T follicular helper cell (primary cell): ENCODE measurements at places on chromosomes 7 and 10.

DNA sequence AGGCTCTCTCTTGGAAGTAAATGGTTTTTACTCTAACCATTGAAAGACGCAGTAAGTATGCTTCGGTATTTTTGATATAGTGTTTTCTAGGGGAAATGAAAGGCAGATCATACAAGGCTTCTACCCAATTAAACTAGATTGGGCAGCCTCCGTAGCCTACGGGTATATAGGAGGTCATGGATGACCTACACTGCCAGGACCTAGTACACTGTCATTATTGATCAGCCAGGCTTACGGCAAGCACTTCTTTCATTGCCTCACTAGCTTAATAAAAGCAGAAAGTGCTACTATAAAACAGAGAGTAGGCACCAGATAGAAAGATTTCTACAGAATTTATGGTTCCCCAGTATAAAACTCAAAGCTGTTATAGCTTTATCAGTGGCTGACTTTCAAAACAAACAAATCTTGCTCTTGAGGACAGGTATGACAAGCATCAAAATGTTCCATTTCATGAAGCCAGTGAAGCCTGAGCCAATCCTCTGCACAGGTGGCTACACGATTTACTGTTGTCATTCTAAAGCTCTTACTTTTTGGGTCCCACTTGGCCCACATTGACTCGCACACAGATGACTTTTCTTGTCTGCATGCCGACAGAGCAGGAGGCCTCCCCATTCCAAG lies 358.1 kb downstream of the THSD7A start:
- no peak for DNase-seq

- no peak for DNase-seq
Measured at GRCh38 chr7:147833557-147833956, 757.0 kb upstream of the C7orf33 start.

- no peak for DNase-seq
Measured at GRCh38 chr10:35903021-35903420, 260.9 kb upstream of the FZD8 start.

- DNase-seq, result no peak
Measured at GRCh38 chr10:49119746-49120145, 4.4 kb upstream of the VSTM4 start.

DNA sequence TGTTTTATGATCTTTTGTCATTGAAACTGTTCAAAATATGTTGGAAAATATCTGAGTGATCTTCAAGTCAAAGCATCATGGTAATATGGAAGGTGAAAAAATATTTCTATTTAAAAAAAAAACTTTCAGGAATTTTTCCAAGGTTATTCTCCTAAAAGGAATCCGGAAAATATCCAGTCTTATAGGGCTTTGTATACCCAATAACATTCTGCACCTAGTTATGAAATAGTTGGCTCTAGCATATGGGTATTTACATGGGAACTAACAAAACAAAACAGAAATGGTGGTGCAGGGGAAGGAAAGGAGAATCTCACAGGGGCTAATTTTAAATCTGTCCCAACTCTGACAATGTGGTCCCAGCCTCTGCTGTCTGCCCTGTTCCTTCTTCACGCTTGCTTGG lies 167.1 kb upstream of the RHEB start:
- no peak for DNase-seq

DNA sequence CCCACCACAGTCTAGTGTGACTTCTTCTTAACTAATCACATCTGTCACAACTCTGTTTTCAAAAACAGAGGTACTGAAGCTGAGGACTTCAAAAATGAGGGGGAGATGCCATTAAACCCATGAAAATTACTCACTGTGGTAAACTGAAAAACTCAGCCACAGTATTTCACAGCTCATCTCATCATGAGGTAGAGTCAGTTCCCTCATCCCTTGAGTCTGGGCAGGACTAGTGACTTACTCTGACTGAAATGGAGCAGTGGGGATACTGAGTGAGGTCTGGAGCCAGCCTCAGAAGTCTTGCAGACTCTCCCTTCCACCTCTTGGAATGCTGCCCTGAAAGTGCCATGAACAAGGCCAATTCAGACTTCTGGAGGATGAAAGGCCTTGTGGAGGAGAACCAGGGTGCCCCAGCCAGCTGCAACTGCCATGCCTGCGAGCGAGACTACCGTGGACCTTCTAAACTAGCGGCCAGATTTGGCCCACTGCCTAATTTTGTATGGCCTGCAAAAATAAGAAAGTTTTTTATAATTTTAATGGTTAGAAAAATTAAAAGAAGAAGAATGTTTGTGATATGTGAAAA lies 24.7 kb upstream of the ANKRD1 start:
- no peak for DNase-seq

- no peak for DNase-seq
Measured at GRCh38 chr10:122461367-122461728, at the start of gene HTRA1. Gene HTRA1 (plus strand): TSS chr10:122461553. CDS start chr10:122461653, 100 bp downstream.

DNA sequence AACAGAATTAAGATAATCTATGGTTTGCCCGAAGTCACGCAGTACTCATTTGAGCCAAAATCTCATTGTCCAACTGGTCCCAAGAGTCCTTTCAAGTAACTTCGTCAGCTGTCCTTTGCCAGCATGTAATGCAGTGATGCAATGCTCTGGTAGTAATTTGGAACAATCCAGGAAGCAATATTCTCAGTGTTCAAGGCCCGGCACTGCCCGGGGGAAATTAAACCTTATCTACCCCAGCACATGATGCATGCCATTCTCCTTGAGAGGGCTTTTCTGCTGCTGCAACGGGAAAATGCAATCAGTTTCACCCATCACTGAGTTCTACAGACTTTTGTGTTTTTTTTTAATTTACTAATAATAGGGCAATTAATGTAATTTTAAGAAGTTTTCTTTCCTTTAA lies 77.6 kb upstream of the NME8 start:
- no peak for DNase-seq

DNA sequence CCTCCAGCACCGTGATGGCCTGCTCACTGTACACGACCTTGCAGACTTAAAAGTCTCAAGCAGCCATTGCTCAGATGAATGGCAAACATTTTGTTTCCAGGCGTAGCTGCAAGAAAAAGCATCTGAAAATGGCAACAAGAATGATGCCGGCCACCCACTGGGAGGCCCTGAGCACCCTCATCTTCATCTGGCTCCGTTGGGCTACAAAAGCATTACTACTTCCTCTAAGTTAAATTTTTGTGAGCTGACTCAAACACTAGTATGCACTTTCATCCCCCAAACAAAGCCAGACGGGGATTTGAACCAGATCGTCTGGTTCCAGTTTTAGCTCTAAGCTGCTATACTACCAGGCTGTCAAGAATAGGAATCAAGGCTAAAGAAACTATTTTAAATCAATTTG lies 116.6 kb upstream of the CDK1 start:
- no peak for DNase-seq

DNA sequence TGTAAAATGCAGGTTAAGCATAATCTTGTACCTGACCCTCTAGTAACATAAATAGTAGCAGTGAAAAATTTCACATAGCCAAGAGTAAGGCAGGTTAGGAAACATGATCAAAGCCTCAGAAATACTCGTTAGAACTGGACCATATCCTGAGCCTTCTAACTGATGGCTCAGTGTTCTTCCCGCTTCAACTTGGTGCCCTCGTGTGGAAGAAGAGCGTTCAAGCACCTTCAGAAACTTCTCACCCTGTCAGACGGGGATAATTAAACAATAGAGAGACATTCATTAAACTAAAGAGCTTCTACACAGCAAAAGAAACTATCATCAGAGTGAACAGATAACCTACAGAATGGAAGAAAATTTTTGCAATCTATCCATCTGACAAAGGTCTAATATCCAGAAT lies 124.5 kb downstream of the MYOF start:
- DNase-seq, result no peak

- DNase-seq, result no peak
Measured at GRCh38 chr7:157662981-157663716, 326.3 kb downstream of the DNAJB6 start.

GRCh38 chr7:37416378-37417106 lies 32.1 kb downstream of the ELMO1 start:
- no peak for DNase-seq

DNA sequence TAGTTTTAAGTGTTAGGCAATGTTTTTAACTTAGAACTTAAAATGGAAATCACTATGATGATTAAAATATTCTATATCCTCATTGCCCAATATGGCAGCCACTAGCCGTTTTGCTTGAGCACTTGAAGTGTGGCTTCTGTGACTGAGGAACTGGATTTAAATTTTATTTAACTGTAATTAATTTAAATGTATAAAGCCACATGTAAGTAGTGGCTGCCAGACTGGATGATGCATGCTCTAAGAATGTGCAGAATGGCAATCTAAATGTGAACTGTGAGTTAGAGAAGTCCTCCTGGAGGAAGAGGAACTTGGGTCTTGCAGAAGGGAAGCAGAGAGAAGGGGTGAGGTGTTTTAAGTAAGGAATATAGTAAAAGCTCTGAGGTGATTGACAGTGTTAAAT lies 451.4 kb downstream of the SUGCT start:
- DNase-seq, result no peak

DNA sequence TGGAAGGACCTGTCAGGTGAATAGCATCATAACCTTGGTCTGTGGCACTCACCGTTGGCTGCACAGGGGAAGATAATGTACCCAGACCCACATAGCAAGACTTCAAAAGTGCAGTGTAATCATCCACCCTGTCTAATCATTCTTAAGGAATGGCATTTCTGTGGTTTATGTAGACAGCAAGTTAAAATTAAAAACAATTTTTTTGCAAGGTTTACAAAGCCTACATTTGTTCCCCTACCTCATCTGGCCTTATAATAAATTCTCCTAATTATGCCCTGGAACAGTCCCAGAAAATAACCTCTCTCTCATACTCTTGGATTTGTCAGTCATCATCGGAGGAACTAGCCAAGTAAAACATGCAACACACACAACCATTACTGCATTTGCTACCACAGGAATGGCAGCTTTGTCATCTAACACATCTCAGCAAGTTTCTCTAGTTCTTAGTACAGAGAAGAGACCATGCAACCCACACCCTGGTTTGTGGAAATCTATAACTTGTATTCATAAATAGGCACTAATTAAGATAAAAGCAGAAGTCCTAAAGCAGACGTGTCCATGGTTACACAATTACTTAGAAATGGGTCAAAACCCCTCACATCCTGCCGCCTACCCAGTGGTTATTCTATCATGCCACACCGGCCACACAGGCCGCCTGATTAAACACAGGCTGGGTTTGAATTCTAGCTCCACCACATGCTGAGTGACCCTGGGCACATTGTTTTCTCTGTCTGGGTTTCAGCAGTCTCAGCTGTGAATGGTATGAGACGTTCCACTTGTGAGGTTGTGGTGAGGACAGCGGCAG lies 19.1 kb downstream of the ABLIM1 start:
- DNase-seq, result no peak

DNA sequence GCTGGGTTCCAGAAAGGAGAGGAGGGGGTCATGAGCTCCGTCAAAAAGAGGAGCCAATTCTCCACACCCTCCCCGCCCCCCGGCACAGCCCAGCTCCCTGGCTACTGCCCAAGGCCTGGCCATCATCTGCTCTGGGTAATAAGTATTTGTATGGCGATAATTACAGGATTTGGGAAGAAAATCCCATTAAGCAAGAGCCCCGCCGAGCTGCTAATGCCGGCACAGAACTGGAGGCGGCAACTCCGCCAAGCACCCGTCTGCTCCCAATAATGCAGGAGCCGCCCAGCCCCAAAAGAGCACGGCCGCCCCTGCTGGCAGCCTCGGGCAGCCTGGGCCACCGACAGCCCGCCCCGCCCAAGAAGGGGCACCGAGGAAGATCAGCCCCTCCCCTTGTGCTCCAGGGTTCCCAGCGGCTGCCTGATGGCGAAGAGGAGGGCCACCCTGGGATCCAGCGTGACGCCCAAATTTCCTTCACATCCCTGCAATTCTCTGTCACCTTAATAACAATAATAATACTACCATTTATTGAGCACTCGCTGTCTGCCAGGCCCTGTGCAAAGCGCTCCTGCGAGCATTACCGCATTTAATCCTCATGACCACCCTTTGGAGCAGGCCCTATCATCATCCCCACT lies 5.9 kb downstream of the SLIT1 start:
- no peak for DNase-seq

DNA sequence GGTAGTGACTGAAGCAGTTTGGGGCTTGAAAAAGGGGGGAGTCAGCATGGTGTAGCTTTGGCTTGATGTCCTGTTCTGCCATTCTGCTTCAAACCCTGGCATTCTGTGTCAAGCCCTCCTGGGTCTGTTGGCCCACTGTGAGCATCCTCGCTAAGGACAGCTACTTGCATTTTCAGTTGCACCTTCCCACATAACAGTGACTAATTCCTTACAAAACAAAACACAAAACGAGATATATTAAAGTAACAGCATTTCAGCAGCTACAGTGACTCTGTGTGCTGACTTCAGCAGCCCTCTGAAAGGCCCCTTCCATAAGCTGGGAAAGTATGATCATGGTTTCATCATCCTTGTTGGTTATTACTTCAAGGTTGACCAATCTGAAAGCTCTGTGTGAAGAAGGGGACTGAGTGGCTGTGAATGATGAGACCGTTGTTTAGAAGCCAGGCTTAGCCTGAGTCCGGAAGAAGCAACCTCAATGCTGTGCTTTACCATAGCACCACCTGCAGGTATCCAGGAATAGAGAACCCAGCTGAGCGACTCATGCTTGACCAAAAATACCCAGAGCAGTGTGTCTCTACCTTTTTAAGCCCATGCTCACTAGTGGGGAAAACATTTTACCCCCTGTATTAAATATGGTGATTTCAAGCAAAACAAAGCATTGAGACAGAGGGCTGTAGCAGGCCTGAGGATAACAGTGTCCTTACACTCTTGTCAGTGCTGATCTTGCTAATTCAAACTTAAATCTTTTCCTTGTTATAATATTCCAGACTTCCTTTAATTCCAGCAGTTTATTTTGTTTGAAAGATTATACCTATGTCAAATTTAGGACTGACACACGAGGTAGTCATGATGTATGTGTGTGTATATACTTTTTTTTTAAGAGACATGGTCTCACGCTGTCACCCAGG lies 42.6 kb upstream of the CC2D2B start:
- peak; percentile 4 for DNase-seq

DNA sequence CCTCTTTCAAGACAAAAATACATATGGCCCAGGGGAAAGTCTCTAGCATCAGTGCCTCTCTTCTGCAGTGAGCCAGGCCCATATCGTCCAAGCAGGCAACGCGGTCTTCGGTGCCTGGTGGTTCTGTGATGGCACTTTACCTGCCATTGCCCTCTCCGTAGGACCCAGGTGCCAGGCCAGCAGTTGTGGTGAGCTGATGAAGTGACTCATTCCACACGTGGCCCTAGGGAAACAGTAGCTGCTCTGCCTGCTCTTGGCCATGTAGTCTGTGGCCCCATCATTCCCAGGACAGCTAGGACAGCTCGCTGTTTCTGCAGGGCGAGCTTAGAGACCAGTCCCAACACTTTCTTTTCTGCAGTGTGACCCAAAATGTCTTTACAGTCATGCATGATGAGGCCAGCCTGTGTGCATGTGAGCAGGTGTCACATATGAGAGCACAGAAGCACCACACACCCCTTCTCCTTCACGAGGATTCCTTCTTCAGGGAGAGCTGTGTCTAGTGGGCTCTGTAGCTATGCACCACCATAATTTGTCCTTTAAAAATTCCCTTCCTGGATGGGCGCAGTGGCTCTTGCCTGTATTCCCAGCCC lies 39.0 kb downstream of the SVIL start:
- DNase-seq, result no peak

GRCh38 chr7:32879460-32879859 lies 12.1 kb downstream of the KBTBD2 start:
- DNase-seq, result no peak
